Renal cortical epithelial cell (primary cell): ENCODE measurements at places on chromosomes 13 and 19.
A peak's percentile ranks its signal among the peaks of the same experiment; 100 is the strongest.

- DNase-seq = no peak
Measured at GRCh38 chr19:17949956-17950309, 17.0 kb upstream of the KCNN1 start.

GRCh38 chr19:15260939-15261338 lies 28.7 kb upstream of the EPHX3 start:
- no peak for DNase-seq

GRCh38 chr19:1261798-1262622 lies 7.1 kb upstream of the CIRBP start:
- DNase-seq = peak; percentile 65

DNA sequence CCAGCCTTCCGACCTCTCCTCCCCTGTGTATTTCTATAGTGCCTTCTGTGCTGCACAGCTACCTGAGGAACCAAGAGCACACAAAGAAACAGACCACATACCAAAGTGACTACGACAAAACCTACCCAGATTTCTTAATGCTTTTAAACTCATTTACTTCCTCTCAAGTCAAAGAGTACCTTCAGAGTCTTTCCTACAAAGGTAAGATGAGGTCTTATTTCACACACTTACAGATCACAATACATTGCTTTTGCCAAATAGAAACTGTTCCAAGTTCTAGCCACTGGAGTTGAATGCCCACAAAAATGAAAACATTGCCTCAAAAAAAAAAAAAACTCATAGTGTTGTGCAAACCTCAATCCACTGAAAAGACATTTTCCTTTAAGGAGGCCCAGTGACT lies 36.4 kb downstream of the TEX26 start:
- DNase-seq = peak; percentile 77

DNA sequence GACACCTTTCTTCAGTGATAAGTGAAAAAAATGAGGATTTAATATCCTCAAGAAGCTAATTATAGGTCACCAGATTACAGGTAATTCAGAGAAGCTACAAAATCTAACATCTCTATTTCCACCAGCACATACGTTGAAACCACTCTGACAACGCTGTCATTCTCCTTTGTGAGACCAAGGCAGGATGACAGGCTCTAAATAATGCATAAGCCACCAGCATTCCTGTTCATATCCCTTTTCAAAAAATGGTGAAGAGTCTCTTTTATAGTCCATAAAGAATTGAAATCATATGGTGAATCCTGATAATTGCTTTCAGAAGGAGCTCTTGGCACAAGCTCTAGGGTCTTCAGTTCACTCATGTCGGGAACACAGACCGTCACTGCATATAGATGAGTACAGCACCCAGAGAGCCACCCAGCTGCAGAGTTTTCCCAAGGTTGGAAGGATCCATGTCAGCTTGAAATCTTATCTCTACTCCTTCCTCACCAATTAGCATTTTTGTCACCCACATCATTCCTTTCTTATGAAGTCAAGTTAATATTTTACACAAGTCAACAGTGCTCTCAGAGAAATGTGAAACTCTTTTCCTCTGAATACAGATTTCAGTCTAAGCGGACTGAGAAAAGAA lies 431.4 kb downstream of the TBC1D4 start:
- peak; percentile 88 for DNase-seq

DNA sequence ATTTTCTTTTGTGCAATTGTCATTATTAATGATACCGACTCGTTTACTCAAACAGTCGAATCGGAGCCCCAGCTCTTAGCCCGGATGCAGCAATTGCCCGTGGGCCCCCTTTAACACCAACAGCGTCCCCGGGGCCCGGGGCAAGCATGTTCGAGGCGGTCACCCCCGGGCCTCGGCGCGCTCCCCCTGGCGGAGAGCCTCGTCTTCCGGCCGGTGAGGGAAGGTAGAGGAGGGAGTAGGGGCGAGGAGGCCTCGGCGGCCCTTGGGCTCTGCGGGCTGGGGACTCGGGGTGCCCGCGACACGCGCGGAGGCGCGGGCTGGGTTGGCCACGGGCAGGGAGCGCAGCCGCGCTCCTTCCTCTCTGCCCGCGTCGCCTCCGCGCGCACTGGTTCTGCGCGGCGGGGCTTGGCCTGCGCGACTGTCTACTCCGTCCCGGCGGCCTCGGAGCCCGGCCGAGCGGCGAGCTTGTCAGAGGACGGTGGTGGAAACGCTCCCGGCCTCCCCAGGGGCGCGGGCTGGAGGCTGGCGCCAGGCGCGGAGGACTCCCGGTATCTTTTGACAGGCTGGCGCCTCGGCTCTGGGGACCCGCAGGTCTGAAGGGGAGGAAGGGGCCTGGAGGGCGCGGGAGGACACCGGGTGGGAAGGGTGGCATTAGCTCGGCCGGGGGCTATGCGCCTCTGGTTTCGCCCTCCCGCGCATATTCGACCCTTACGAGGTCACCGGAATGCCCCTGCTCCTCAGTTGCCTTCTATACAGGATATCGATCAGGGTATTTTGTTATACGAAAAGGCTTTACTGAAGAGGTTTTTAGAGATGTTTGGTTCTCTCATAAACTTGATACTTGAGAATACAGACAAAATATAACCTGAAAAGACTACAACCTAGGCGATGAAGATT lies 1.5 kb downstream of the BIVM start:
- DNase-seq = no peak

- DNase-seq = peak; percentile 42
Measured at GRCh38 chr19:41951686-41952172, 7.4 kb downstream of the RABAC1 start.

- DNase-seq = peak; percentile 79
Measured at GRCh38 chr19:53431399-53432087, at the start of gene ZNF761. Gene ZNF761 (plus strand): TSS chr19:53431984. CDS start chr19:53447269, 15,285 bp downstream.

- no peak for DNase-seq
Measured at GRCh38 chr13:113646376-113646775, 11.6 kb downstream of the ATP4B start.

DNA sequence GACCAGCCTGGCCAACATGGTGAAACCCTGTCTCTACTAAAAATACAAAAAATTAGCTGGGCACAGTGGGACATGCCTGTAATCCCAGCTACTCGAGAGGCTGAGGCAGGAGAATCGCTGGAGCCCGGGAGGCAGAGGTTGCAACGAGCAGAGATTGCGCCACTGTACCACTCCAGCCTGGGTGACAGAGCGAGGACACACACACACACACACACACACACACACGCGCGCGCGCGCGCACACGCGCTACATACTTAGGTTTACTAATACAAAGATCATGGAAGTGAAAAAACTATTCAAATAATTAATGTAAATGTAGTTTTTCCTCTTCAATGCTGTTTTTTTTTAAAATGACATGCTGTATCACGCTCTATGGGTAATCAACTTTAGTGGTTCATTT lies 58.5 kb upstream of the ZDHHC20 start:
- DNase-seq = no peak

- no peak for DNase-seq
Measured at GRCh38 chr13:111900390-111901131, 166.4 kb upstream of the SOX1 start.

DNA sequence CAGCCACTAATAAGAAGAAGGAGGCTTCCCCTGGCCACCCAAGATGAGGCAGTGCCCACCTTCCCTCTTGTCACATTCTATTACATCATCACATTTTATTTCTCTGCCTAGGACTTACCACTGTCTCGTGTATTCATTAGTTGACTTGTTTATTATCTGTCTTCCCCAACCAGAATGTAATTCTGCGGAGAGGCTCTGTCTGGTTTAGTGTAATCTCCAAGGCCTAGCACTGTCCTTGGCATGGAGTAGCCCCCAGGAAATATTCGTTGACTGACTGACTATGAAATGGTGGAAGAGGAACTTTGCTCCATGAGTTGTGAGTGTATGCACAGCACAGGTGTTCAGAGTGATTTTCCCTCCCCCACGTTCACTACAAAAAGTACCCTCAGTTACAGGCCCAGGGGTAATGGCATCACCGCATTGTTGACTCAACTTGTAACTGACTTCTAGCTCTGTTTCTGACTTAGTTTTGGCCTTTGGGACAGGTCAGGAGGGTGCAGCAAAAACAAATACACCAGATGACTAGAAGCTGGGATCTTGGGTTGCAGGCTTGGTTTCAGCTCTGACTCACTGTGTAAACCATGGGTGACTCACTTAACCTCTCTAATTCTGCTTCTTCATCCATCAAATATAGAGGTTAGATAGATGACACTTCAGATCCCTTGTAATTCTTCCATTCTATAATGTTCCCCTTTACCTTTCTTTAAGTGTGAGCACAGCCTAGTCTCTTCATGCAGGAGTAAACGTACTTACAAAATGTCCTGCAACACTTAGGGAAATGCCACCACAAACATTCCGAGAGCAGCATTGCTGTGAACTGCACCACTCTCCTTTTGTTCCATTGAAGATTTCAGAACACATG lies 229.7 kb downstream of the KCNRG start:
- DNase-seq = peak; percentile 98

GRCh38 chr13:94602467-94602866 lies 810 bp downstream of the GPR180 start:
- DNase-seq = no peak

GRCh38 chr13:100124265-100124664 lies 35.4 kb downstream of the PCCA start:
- no peak for DNase-seq

DNA sequence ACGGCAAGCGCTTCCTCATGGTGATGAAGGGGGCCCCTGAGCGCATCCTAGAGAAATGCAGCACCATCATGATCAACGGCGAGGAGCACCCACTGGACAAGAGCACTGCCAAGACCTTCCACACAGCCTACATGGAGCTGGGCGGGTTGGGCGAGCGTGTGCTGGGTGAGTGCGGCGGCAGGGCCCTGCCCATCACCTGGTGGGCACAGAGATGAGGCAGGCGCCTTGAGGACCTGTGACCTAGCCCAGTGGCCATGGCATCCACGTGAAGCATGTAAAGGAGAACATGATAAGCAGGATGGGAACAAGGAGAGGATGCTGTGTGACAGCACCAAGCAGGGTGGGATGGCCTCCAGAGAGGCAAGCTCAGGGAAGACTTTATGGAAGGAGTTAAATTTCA lies 18.5 kb downstream of the ATP12A start:
- no peak for DNase-seq

- no peak for DNase-seq
Measured at GRCh38 chr19:45324349-45324907, 1.8 kb upstream of the CKM start.
